Progenitor cell of endocrine pancreas (in vitro differentiated cells): ENCODE measurements at places on chromosomes 4 and X.

DNA sequence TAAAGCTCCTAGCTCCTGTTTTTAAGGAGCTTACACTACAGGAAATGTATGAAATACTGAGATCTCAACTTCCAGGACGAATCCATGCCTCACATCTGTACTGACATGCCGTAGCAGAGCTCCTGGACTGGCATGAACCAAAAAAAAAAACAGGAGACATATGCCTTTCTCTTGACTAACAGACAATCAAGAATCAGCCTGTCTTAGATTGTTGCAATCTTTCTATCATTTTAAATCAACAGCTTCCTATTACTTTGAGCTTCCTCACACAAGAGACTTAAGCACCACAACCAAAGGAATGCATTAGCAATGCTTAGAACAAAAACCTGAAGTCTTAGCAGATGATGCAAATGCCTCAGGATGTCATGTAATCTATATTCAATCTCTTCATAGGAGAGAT is 34.7 kb upstream of the AREG start:
- no peak for DNase-seq
- no peaks in the 10 kb centered on the region for H3K27me3 ChIP-seq
- no peaks in the 10 kb centered on the region for H3K36me3 ChIP-seq
- H3K4me1 ChIP-seq, result peaks cover 9% of the 10 kb centered on the region

DNA sequence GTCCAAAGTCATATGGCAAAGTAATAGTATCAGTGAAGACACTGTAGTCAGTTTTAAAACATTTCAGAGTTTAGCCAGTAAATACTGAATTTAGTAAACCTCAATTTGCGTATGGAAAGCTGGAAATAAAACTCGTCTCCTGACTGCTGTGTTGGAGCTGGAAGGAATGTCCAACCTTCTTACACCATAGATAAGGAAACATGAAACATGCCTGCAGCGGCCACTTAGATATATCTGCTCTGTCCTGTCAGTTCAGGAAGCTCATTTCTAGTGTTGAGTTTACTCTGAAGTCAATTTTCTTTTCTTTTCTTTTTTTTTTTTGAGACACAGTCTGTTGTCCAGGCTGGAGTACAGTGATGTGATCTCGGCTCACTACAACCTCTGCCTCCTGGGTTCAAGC is 21.2 kb downstream of the ARHGAP10 start:
- H3K4me3 ChIP-seq, result no peak overlapping the region
- H3K27me3 ChIP-seq, result peaks cover 4% of the 10 kb centered on the region
- peaks cover 31% of the 10 kb centered on the region for H3K4me1 ChIP-seq
- no peaks in the 10 kb centered on the region for H3K36me3 ChIP-seq

- DNase-seq, result no peak
- no peak overlapping the region for H3K27ac ChIP-seq
- no peaks in the 10 kb centered on the region for H3K27me3 ChIP-seq
These were observed 18.5 kb downstream of the PJA1 start for GRCh38 chrX:69146739-69147138.

DNA sequence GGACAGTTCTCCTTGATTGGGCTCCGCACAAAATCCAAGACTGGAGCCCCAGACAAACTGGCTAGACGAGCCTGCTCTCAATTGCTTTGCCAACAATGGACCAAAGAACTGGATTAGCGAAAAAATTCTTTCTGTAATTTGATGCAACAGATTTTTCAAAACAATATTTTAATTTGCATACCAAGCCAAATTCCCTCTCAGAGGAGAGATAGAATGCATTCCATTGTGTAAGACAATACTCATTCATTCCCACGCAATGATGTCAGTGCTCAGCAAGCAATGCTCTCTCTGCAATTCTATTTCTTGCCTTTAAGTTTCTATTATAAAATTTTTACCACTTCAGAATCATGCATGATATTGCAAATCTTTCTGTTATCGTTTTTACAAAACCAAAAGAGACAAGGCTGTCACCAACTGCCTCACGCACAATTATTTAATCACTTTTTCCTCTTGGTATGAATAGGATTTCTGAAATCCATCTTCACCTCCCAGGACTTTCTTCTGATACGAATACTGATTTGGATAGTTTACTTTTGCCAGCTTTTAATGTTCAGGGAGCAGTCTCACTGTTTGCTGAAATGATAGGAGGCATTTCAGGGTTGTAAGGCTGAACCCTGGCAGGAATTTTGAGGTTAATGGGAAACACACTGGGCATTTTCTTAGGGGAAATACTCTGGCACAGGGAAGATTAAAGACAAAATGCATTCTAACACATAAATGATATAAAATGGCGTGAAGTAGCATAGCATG is 46.1 kb upstream of the HCCS start:
- no peak for DNase-seq
- no peak overlapping the region for H3K4me3 ChIP-seq
- H3K27me3 ChIP-seq, result no peaks in the 10 kb centered on the region
- no peak overlapping the region for H3K27ac ChIP-seq
- peaks cover 5% of the 10 kb centered on the region for H3K4me1 ChIP-seq

DNA sequence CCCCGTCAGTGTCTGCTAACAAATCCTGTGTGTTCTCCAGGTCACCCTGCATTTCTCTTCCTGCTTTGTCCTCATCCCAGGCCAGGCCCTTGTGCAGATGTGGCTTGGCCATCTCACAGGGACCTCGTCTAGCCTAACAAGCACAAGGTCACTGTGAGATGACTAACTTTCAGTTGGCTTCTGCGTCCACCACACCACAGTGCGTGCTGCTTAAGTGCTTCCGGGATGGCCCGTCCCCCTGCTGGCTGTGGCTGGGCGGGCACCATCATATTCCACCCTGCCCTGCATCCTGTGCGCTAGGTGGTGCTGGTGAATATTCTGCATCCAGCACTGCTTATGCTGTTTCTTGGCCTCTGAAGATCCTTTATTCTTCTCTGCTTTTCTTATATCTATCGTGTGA is 33.8 kb downstream of the RBBP7 start:
- peaks cover 28% of the 10 kb centered on the region for H3K36me3 ChIP-seq
- H3K4me1 ChIP-seq, result peaks cover 25% of the 10 kb centered on the region
- H3K27me3 ChIP-seq, result no peaks in the 10 kb centered on the region

DNA sequence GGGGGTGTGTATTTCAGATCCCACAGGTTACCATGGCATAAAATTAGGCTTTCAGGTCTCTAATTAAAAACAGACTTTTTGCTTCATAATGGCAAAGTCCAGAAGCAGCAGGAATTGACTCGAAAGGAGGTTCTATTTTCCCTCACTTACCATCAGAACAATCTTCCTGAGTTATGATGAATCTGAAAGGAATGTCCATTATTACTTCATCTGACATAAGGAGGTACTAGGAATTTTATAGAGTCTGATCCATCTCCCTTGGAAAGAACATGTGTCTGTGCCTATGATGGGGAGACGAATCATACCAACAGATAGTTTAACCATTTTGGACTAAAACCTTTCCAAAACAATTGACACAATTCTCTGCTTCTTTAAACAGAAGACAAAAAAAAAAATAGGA is 206.3 kb upstream of the FGF13 start:
- peaks cover 1% of the 10 kb centered on the region for H3K4me1 ChIP-seq
- no peaks in the 10 kb centered on the region for H3K27me3 ChIP-seq

GRCh38 chr4:20624793-20625374 is 75.4 kb upstream of the PACRGL start:
- H3K27me3 ChIP-seq, result no peaks in the 10 kb centered on the region
- H3K36me3 ChIP-seq, result no peaks in the 10 kb centered on the region
- H3K4me3 ChIP-seq, result no peak overlapping the region

DNA sequence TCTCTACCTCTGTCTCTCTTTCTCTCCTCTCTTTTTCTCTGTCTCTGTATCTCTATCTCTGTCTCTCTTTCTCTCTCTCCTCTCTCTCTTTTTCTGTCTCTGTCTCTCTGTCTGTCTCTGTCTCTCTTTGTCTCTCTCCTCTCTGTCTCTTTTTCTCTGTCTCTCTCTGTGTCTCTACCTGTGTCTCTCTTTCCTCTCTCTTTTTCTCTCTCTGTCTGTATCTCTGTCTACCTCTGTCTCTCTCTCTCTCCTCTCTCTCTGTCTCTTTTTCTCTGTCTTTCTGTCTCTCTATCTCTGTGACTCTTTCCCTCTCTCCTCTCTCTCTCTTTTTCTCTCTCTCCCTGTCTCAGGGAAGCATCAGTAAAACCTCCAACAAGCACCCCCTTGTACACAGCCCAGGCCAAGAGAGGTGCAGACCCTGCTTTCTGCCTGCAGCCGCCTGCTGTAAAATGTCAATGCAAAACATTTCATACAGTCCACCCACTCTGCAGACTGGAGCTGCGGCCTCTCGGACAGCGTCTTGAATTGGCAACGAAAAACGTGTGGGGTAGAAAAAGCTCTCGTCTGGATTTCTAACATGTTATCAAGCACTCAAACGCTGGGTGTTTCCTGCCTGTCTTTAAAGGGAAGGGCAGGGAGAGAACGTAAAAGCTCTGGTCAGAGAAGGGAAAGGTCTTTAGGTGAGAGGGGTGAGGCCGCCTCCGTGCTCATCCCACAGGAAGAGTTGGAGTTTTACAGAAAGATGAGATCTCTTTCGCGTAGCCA is 3.7 kb upstream of the SHOX start:
- no peak overlapping the region for H3K4me3 ChIP-seq
- DNase-seq, result no peak
- peaks cover 88% of the 10 kb centered on the region for H3K27me3 ChIP-seq
- no peaks in the 10 kb centered on the region for H3K4me1 ChIP-seq

DNA sequence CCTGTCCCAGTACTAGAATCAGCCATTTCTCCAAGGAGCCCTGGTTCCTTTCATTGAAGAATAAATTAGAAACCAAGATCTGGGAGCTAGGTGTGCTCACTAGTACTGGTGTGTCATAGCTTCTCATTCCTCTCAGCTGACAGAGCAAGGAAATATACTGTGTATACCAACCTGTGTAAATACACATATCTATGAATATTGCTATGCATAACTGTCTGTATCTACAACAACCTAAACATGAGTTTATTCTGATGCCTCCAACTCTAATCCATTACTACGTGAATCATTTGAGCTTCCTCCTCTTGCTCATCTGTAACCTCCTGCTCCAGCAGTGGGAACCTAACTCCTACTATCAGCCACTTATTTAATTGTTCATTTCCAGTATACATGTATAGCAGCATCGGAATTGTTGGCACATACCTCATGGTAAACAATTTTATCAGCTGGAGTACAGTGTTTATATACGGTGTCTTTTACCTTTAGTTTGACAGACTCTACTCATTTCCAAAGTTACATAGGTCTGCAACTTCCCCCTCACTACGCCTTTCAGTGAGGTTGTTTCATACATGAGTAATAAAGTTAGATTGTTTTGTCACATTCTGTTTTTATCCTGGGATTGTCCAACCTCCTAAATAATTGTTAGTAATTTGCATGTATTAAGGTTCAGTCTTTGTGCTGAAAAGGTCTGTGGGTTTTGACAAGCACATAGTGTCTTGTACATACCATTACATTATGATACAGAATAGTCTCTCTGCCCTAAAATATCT is 7.1 kb upstream of the SCRG1 start:
- H3K4me1 ChIP-seq, result peaks cover 4% of the 10 kb centered on the region
- H3K4me3 ChIP-seq, result no peak overlapping the region
- H3K36me3 ChIP-seq, result peaks cover 16% of the 10 kb centered on the region
- no peaks in the 10 kb centered on the region for H3K27me3 ChIP-seq
- no peak overlapping the region for H3K27ac ChIP-seq
- no peak for DNase-seq

GRCh38 chr4:25674386-25674785 is 18.7 kb downstream of the SLC34A2 start:
- H3K36me3 ChIP-seq, result no peaks in the 10 kb centered on the region
- H3K27ac ChIP-seq, result no peak overlapping the region
- peaks cover 3% of the 10 kb centered on the region for H3K27me3 ChIP-seq
- no peak for DNase-seq

DNA sequence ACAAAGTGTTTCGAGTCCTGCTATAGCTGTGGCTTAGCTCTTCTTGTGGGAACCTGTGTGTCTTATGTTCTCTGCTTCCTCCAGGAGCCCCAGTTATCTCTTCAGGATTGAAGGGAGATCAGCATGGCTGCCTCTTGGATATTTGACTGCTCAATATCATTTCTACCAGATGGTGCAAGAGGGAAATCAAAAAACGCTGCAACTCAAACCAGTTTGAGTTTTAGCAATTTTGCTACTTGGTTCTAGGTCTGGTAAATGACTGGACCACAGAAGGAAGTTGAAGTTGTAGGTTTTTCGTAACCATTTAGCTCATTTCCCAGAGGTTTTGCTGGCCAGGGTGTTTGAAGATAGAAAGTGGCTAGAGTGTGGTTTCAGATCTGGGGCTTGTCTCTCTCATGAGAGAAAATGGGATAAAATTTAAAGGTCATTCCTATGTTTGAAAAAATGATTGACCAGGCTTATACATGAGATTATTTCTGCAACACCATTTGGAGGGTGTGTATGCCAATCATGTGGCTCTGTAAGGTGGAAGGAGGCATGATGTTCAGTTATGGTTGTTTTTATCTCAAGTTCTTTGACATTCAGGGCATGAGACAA is 210.4 kb downstream of the SPRY1 start:
- DNase-seq, result no peak
- no peaks in the 10 kb centered on the region for H3K4me1 ChIP-seq
- no peaks in the 10 kb centered on the region for H3K27me3 ChIP-seq

- peak overlapping the region; percentile 81 for H3K27ac ChIP-seq
- H3K27me3 ChIP-seq, result no peaks in the 10 kb centered on the region
- peaks cover 25% of the 10 kb centered on the region for H3K36me3 ChIP-seq
- peak overlapping the region; percentile 12 for H3K4me3 ChIP-seq
- H3K4me1 ChIP-seq, result peaks cover 27% of the 10 kb centered on the region
These were observed 3.6 kb downstream of the CASP6 start for GRCh38 chr4:109699553-109700225.

- no peak overlapping the region for H3K27ac ChIP-seq
- peaks cover 13% of the 10 kb centered on the region for H3K4me1 ChIP-seq
- no peaks in the 10 kb centered on the region for H3K36me3 ChIP-seq
- no peak overlapping the region for H3K4me3 ChIP-seq
These were observed 3.8 kb upstream of the NSG1 start for GRCh38 chr4:4383085-4383484.

- no peak overlapping the region for H3K27ac ChIP-seq
- peaks cover 17% of the 10 kb centered on the region for H3K27me3 ChIP-seq
- no peak overlapping the region for H3K4me3 ChIP-seq
- no peaks in the 10 kb centered on the region for H3K36me3 ChIP-seq
- DNase-seq, result peak; percentile 44
These were observed 660.3 kb upstream of the PITX2 start for GRCh38 chr4:111283066-111283677.

- H3K4me1 ChIP-seq, result peaks cover 5% of the 10 kb centered on the region
- DNase-seq, result no peak
- peak overlapping the region; percentile 8 for H3K27ac ChIP-seq
- H3K4me3 ChIP-seq, result no peak overlapping the region
- H3K27me3 ChIP-seq, result no peaks in the 10 kb centered on the region
- H3K36me3 ChIP-seq, result no peaks in the 10 kb centered on the region
These were observed 104.5 kb downstream of the SHISA3 start for GRCh38 chr4:42501624-42502401.
